ENCODE measurements at places on chromosomes 3 and 15.

GRCh38 chr15:73081321-73081958 lies 29.2 kb downstream of the NEO1 start:
- no peak for DNase-seq

DNA sequence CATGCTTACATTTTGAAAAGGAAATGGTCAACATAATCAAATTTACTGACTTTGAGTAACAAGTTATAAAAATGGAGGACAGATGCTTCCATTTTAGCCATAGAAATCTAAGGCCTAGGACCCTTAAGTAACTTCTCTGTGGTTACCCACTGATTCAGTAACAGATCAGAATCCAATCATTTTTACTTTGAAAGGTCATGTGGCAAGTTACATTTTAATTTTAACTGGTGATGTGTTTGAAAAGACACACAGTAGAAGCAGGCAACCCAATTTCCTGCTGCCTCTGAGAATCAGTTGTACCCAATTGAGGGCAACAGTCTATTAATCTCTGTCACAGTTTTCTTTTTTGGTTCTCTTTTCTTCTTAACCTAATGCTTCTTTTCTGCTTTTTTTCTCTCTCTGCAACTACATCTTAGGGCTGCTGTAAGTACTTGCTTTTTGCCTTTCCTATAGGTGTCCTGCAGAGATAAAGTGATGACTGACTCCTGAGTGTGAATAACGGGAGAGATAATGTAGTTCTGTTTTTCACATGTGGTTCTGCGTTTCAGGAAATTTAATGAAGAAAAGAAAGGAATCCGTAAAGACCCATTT lies 3.3 kb downstream of the ZWILCH start:
- DNase-seq = no peak

- DNase-seq = no peak
Measured at GRCh38 chr15:89494941-89495637, 1.3 kb downstream of the RHCG start.

- no peak for DNase-seq
Measured at GRCh38 chr15:99604865-99605264, 39.1 kb downstream of the MEF2A start.

- no peak for DNase-seq
Measured at GRCh38 chr3:141122455-141123030, 71.4 kb downstream of the SPSB4 start.

- DNase-seq = no peak
Measured at GRCh38 chr3:113157408-113158030, 53.8 kb upstream of the BOC start.

DNA sequence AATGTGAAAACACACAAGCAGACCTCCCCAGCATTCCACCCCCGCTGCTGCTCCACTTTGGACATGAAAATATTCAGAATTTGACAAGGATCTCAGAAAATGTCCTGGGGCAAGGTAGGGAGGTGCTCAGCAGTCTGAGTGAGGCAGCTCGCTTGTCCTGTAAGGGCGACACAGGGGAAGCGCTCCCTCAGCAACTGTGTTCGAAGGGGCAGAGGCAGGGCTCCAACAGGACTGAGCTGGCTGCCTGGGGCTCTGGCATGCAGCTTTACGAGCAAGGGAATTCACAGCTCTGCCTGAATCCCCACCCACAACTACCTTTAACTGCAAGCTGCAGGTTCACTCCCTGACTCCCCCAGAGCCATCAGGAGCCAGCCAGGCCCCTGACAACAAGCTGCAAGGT lies 287.0 kb upstream of the LYSMD4 start:
- DNase-seq = no peak

- DNase-seq = no peak
Measured at GRCh38 chr3:167300207-167300606, 79.9 kb downstream of the ZBBX start.

GRCh38 chr3:181328346-181328745 lies 338.8 kb upstream of the DNAJC19 start:
- DNase-seq = no peak

DNA sequence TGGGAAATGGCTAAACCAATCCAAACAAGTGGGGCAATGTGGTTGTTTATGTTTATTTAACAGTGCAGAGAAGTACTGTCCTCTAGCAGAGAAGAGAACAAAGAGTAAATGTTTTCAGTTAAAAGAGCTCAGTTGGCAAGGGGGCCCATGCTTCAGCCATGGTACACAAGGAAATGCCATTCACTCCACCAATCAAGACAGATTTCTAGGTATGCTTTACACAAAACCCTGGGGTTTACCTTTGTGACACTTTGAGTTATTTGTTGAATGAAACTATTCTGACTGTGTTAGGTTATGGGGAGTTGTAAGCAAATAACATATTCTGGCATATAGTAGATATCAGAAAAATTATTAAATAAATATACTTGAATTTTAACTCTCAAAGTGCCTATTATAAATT lies 228.5 kb upstream of the MME start:
- no peak for DNase-seq

DNA sequence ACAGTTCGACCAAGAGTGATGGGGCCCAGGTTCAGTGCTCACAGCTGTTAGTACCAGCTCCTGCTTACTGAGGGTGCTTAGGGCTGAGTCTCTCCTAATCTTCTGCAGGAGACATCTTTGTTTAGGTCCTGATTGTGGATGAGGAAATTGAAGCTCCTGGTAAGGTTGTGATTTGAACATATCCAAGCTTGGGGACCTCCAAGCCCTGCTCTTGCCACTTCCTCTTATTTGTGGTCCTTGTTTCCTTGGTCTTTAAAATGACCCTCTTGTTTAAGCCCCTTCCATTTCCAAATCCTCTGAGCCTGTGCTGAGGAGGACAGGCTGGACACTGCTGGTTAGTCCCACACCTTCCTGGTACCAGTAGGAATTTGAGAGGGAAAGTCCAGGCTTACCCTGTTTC lies 87.0 kb downstream of the EEFSEC start:
- DNase-seq = no peak

- no peak for DNase-seq
Measured at GRCh38 chr3:64221571-64222257, 3.6 kb downstream of the PRICKLE2 start.

GRCh38 chr3:73614419-73614818 lies 10.3 kb downstream of the PDZRN3 start:
- no peak for DNase-seq

- DNase-seq = no peak
Measured at GRCh38 chr3:170507063-170507462, 78.8 kb downstream of the SLC7A14 start.

DNA sequence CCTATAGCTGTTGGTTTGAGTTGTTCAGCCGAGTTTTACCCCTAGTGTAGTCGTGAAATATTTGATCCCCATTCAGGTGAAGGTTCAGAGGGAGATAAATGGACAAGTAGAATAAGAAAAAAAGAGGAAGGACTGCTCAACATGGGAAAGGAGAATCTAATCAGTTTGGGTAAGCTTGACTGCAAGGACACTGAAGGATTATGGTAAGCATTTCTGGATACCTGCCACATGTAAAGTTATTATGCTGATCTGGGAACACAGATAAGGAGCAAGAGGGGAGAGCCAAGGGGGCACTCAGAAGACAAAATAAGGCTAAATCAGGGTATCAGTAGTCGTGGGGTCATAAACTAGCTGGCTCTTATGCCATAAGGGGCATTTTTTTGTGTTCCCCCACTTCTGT lies 49.9 kb downstream of the TFG start:
- no peak for DNase-seq

GRCh38 chr3:44105571-44105970 lies 136.1 kb upstream of the TOPAZ1 start:
- DNase-seq = no peak

DNA sequence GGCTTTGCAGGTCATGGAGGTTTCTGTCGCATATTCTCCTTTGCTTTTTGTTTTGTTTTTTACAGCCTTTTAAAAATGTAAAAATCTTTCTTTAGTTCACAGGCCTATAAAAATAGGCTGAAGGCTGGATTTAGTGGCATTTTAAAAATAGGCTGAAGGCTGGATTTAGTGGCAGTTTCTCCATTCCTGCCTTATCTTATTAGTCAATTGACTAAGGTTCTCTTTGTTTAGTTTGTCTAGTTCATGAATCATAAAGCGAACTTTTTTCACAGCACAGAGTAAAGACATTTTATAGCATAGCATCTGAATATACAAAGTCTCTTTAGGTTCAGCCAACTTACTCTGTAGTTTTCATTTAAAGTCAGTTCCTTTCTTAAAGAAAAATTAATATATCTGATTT lies 31.4 kb downstream of the AP4E1 start:
- no peak for DNase-seq

GRCh38 chr15:94602754-94603470 lies 371.6 kb downstream of the MCTP2 start:
- no peak for DNase-seq

DNA sequence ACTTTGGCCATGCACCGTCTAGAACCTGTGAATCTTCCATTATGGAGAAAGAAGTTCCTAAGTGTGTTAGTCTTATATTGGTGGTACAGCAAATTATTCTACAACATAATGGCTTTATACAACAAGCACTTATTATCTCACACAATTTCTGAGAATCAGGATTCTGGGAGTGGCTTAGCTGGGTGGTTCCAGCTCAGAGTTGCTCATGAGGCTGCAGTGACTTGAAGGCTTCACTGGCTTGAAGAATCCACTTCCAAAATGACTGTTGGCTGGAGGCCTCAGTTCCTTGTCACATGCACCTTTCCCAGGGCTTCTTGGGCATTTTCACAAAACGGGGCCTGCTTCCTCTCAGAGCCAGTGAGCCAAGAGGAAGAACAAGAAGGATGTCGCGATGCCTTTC lies 82.3 kb upstream of the RNF7 start:
- no peak for DNase-seq
